ENCODE measurements at places on chromosomes 5 and 9.

GRCh38 chr9:107906074-107906473, 416.5 kb upstream of the KLF4 start:
- DNase-seq, result no peak

- DNase-seq, result no peak
These were observed 69.8 kb upstream of the ICE1 start for GRCh38 chr5:5352675-5353074.

DNA sequence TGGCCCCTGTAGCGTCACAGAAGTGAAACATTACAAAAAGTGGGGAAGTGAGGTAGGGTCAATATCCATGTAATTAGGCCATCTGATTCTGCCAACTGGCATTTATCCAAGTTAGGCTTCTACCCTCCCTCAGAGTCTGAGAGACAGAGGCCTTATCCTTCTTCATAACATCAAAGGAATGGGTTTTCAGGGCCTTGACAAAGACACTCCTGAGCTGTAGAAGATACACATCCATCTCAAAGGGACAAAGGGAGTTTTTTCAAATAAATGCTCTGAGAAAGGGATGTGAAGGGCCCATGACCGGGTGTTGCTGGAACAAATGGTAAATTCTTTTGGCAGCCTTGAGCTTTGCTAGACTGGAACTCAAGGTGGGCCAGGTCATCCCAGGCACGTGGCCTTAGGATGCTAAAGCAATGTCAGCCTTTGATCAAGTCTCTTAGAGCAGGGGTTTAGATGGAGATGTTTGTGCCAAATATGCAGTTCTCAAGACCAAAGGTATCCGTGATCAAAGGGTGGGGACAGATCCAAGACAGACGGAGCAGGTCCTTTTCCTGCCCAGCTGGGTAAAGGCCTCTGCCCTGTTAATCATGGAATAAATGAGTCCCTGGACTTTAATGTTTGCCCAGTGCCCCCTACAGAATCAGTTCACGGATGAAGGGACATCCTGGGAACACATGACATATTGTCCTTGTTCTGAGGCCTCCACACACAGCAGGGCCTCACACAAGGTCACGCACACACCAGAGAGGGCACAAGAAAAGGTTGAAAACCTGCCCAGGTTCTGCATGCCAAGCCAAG, 10.0 kb upstream of the FAM169A start:
- no peak for DNase-seq

DNA sequence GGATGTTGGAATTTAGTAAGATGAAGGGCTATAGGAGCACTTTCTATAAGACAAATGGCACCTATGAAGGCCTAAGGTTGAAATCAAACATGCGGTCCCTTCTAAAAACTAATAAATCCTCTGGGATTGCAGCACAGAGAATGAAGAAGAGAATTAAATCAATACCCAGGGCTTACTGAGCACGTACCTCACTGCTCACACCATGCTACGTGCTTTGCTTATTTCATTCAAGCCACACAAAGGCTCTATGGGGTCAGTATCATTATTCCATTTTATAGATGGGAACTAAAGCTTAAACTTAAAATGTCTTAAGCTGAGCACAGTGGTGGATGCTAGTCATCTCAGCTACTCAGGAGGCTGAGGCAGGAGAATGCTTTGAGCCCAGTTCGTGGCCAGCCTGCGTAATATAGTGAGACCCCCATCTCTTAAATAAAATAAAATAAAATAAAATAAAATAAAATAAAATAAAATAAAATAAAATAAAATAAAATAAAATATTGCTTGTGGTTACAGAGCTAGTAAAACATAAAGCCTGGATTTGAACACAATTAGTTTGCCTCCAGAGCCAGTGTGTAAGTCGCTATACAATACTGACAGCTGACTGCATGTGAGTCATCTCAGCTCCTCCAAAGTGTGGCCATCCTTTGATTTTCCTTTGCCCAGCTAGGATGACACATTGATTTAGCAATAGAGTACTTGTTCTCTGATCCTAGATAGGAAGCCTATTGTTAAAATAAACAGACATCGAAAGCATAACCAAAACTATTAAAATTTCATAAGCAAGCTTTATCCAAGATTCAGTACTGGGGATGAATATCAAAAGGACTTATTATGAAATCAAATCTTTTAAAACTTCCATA, 20.9 kb upstream of the DPYSL3 start:
- DNase-seq, result no peak

- no peak for DNase-seq
These were observed 12.2 kb upstream of the CSNK1A1 start for GRCh38 chr5:149563466-149563865.

DNA sequence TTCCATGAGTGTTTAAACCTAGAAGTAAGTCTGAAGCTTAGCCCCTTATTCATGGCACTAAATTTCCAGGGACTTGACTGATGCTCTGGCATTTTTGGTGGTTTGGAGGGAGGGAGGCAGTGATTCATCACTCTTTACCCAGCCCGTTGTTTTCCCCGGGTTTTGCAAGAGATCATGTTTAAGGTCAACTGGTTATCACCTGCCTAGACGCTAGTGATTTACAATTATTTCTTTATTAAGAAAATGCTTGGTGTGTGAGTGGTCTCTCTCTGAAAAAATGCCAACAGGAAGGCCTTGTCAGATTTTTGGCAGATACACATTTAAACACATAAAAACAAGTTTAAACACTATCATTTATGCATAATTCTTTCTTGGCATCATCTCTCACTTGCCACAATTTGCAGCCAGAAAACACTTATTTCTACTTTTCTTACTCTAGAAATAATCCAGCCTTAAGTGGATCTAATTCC, 737.9 kb upstream of the ZNF608 start:
- DNase-seq, result peak; percentile 70

GRCh38 chr5:81022688-81023084, 62.5 kb downstream of the RASGRF2 start:
- DNase-seq, result no peak

GRCh38 chr9:113137196-113138168, 13.3 kb upstream of the SLC31A2 start:
- DNase-seq, result no peak

Measured in ureter (tissue), 1 donor.